ENCODE measurements at places on chromosomes 1 and 21.

- DNase-seq, result no peak
These were observed 398 bp upstream of the SLC30A10 start for GRCh38 chr1:219928791-219929118.

GRCh38 chr1:161890574-161890973 is 124.5 kb downstream of the ATF6 start:
- no peak for DNase-seq

DNA sequence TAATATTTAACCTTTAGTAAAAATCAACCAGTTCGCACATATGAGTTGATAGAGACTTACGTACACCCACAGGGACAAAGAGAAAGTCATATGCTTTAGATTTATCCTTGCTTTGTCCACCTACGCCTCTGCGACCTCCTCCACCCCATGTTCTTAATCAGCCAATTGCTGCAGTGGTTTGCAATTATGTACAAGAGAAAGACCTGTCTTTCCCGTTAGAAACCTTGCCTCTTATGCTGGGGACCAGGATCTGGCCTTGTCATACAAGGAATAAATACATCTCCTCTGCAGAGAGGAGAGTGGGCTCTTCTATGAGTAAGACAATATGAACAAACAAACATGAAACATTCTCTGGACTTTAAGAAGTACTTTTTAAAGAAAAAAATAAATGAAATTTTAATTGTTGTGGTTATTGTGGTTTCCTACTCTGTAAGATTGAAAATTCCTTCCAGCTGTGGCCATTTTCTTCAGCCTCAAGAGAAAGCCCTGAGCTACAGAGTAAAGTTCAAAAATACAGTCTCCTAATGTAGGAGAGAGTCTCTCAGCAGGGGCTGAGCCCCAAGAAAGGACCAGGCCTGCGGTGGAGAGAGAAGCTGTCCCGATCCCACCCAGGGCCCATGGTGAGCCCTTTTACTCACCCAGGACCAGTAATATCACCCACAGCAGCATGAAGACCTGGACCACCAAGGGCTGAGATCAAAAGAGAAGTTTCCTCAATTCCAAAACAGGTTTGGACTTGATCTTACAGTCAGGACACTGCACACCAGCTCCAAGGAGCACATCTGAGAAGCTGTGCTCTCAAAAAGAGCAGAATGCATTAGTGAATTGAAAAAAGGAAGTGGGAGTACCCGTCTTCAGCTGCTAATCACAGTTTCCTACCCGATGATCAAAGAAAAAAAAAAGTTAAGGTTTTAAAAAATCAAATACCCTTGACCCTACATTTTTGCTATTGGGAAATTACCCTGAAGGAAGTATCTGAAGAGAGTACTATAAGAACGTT is at the start of gene FCRL5:
Gene FCRL5 (minus strand): TSS at position 822 of the 1,000 bp plus-strand sequence. CDS start 153 bp downstream, at position 669.
- DNase-seq, result no peak

GRCh38 chr1:221016751-221017150 is 137.5 kb downstream of the HLX start:
- no peak for DNase-seq

DNA sequence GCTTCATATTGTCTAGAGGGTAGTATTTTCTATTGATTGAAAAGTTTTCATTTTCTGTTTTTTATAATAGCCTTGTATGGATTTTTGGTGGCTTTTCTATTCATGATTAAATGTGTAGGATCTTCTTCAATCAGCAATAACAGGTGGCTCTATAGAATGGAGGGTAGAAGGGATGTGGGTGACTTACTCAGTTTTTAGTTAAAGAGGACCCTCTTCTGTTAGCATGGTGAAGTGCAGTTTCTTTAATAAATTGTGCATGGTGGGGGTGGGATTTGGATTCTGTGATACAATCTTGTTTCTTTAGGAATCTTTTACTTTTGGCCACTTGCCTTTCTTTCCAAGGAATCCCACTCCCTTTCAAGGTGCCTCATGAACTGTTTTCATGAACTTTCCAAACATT is 64.7 kb downstream of the SLC35A3 start:
- peak; percentile 48 for DNase-seq

GRCh38 chr1:153349363-153350320 is 1.0 kb upstream of the PGLYRP4 start:
- no peak for DNase-seq

GRCh38 chr1:81967951-81968350 is 167.2 kb downstream of the ADGRL2 start:
- DNase-seq, result no peak

- no peak for DNase-seq
These were observed 131.5 kb upstream of the ZNF644 start for GRCh38 chr1:91153341-91153740.

GRCh38 chr1:25031601-25031965 is 101.5 kb upstream of the RUNX3 start:
- DNase-seq, result no peak

DNA sequence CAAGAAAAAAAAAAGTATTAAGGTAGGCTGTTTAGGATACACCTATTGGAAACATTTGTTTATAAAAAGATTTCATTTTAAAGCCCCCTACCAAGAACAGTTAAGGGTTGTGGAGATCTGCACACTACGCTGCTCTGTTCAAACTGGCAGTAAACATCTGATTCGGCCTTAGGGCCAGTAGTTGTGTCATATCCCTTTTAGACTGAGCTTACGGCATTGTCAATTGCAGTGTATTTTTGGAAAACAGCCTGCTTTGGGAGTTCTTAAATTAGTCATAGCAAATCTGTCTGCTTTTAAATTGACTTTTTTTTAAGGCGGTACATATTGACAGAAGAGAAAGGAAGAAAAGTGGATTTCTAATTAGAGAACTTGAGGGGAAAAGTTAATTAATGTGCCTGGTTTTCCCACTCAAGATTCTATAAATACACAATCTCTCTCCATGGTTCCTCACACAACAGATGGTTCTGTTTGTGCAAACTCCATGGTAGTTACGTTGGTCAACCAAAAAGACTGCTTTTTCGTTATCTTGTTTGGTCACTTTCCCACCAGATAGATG is 1.7 kb upstream of the ELK4 start:
- peak; percentile 15 for DNase-seq

GRCh38 chr1:36741066-36741465 is 258.4 kb upstream of the CSF3R start:
- DNase-seq, result no peak

GRCh38 chr1:155463865-155464650 is 98.5 kb downstream of the ASH1L start:
- peak; percentile 36 for DNase-seq

DNA sequence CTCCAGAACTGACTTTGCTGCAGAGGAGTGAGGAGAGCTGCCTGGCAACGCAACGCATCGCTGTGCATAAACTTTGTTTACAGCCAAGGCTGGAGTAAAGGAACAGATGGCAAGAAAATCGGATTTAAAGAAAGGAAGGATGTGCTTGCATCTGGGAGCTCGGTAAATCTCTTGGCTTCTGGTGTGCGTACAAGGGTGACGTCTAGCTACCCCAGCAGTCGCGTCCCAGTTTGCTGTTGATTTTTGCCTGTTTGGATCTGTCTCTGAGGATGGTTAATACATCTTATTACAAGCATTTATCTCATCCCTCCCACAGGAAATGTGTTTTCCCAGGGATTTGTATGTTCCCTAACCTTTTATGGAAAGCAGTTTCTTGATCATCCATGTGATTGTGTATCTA is 73.3 kb upstream of the RALGPS2 start:
- DNase-seq, result no peak

- DNase-seq, result no peak
These were observed 547 bp downstream of the FMO1 start for GRCh38 chr1:171248841-171249240.

- DNase-seq, result no peak
These were observed 1.8 kb upstream of the WNT3A start for GRCh38 chr1:228004856-228005462.

GRCh38 chr1:92446546-92446945 is 40.2 kb downstream of the GFI1 start:
- DNase-seq, result no peak

GRCh38 chr1:92993581-92993980 is 32.3 kb upstream of the DIPK1A start:
- DNase-seq, result no peak

DNA sequence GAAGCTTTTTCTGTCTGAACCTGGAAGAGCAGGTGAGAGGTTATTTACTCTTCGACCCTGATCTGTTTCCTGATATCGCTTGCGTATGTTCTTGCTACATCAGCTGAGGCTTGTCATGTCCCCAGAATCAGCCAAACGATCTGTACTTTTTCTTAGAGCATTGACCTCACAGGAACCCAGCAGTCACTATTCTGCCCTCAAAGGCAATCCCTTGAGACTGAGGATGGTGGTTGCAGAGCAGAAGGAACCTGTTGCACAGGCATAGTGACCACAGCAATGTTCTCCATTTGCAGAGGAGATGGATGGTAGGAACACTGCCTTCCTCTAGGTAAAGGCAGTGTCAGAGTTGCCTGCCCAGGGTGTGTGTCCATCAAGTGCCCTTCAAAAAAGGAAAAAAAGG is 11.3 kb upstream of the LACTBL1 start:
- DNase-seq, result no peak

- DNase-seq, result no peak
These were observed 54.6 kb downstream of the S100B start for GRCh38 chr21:46550116-46550941.

GRCh38 chr1:247370786-247371732 is 39.4 kb upstream of the ZNF496 start:
- DNase-seq, result no peak

All from NCI-H446 (cell line).